ENCODE measurements at places on chromosomes 5 and 9.
A peak's percentile ranks its signal among the peaks of the same experiment; 100 is the strongest.

- DNase-seq: no peak
Observed at GRCh38 chr5:76209297-76209696, 126.1 kb downstream of the SV2C start.

GRCh38 chr9:123402981-123403509 is 47.0 kb downstream of the CRB2 start:
- no peak for DNase-seq

DNA sequence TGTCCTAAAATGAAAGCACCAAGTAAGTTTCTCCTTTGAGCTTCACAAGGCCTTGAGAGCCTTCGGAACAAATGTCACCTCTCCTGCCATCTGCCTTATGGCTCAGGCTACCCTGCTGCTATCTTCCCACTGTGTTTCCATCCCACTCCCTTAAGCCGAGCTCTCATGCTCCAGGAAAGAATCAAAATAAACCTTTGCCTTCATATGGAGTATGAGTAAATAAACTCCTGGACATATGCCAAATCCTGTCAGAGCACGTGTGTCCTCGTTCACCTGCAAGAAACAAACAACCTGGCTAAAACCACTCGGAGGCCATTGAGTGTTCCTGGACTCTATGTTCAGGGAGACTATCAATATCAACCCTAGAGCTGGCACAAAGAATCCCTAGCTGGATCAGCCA is 122.3 kb upstream of the CCDC112 start:
- no peak for DNase-seq

DNA sequence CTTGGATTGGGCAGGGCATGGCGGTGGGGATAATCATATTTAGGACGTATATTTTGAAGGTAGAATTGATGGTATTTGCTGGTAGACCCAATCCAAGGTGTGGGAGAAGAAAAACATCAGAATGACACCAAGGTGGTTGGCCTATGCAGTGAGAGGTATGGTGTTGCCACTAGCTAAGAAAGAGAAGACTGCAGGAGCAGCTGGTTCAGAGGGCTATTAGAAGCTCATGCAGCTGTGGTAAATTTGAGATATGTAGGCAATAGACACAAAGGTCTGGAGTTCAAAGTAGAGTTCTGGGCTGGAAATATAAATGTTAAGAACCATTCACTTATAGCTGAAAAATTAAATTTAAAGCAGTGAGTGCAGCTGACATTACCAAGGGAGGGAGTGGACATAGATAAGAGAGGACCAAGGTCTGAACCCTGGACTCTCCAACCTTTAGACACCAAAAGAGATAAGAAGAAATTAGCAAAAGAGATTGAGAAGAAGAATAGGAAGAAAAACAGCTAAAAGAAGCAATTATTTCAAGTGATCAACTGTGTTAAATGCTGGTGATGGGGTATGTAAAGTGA is 74.7 kb upstream of the FAM169A start:
- DNase-seq: no peak

DNA sequence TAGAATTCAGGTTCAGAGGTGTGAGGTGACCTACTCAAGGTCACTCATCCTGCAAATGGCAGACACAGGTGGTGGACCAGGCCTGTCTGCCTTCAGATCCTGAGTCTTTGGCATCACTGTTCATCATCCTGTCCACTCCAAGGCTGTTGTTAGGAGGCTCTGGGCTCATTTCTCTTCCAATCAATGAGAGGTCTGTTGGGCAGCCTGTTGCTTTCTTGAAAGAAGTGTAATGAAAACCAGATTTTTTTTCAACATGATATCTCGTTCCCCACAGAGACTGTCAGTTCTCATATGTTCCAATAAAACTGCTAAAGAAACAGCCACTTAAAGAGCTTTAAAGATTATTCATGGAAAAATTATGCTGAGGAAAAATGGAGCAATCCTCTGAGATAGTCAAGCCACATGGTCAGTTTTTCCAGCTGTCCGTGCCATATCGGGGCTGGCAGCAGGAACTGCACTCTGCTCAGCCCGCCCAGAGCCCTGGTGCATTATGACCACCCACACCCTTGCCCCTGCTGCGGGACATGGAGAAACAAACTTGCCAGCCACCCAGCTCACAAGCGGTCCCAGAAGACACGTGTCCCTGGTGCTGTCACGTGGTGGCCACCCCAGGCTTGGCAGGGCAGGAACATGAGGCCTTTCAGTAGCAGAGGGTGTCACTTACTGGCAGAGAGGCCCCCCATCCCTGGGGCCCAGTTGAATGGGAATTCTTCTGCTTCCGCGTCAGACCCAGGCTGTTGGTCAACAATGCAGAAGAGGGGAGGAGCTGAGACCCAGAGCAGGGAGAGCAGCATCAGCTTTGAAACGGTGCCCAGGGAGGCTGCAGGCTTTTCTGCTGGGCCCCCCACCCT is 63.7 kb upstream of the ANGPTL2 start:
- DNase-seq: peak; percentile 100

- no peak for DNase-seq
Observed at GRCh38 chr5:35393901-35394300, 163.6 kb upstream of the PRLR start.

DNA sequence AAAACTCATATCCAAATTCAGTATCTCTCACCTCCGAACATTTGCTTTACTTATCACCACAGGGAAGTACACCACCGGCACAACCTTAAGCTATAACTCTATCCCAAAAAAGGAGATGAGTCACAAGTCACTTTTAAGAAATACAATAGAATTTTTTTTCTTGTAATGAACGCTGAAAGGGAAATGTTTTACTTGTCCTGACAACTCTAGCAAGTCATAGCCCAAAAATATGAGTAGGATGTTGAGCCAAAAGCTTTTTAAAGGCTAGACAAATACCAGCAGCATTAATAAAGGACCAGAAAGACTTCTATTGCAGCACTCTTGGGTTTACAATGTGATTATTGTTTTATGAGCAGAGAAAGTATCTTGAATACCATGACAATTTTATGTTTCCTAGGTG is 147.3 kb upstream of the FST start:
- peak; percentile 66 for DNase-seq

- DNase-seq: no peak
Observed at GRCh38 chr5:151703227-151703626, 16.5 kb upstream of the SPARC start.

- no peak for DNase-seq
Observed at GRCh38 chr9:32454280-32454679, 69.8 kb downstream of the ACO1 start.

- DNase-seq: no peak
Observed at GRCh38 chr5:138569782-138570181, 5.4 kb downstream of the HSPA9 start.

DNA sequence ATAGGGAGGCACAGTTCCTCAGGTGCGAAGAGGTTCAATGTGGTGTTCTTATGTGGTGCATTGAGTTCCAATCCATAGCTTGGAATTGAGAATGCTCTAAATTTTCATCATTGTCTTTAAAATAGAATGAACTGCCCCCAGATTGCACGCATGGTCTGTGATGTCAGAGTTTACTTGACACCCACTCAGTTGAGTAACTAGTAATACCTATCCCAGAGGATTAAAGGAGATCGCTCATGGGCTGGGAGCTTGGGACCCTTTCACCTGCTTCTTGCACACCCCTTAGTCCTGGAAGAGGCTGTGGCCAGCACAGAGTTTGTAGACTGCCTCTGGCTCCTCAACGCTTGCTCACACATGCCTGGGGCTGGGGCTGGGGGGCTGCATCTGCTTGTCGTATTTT is 95.1 kb upstream of the OTULINL start:
- no peak for DNase-seq

- DNase-seq: no peak
Observed at GRCh38 chr9:84879631-84880030, 210.1 kb downstream of the NTRK2 start.

GRCh38 chr5:76615759-76616158 is 7.4 kb downstream of the F2RL2 start:
- no peak for DNase-seq

GRCh38 chr5:94944160-94944559 is 325.7 kb downstream of the SLF1 start:
- DNase-seq: no peak

GRCh38 chr9:105760053-105760452 is 65.7 kb downstream of the TMEM38B start:
- no peak for DNase-seq

GRCh38 chr5:83817591-83817990 is 96.9 kb upstream of the HAPLN1 start:
- DNase-seq: no peak

DNA sequence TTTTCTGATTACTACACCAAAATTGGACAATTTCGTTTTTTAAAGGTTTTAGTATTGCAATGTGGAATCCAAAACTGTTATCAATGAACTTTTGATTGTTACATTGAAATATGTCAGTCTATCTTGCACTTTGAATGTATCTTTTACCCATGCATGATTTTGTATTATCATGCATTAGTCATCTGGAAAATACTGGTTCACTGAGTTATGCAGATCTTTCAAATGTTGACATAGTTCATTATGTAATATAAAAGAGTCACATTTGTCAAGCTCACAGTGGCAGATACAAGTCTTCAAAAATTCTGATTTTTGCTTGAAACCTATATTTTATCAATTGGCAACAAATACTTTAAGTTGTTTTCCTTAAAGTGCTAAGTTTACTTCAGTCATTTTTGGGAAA is 85.2 kb downstream of the NR3C1 start:
- DNase-seq: no peak

GRCh38 chr5:61348447-61348846 is 16.4 kb downstream of the ZSWIM6 start:
- no peak for DNase-seq

DNA sequence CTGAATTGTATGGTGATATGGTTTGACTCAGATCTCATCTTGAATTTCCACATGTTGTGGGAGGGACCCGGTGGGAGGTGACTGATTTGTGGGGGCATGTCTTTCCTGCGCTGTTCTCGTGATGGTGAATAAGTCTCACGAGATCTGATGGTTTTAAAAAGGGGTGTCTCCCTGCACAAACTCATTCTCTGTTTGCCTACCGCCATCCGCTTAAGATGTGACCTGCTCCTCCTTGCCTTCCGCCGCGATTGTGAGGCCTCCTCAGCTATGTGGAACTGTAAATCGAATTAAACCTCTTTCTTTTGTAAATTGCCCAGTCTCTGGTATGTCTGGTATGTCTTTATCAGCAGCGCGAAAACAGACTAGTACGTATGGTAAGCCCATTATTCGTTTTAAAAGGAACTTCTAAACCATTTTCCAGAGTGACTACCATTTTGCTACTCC is 48.7 kb downstream of the SLC36A1 start:
- DNase-seq: no peak

GRCh38 chr5:89283728-89284493 is 400.9 kb upstream of the MEF2C start:
- no peak for DNase-seq

DNA sequence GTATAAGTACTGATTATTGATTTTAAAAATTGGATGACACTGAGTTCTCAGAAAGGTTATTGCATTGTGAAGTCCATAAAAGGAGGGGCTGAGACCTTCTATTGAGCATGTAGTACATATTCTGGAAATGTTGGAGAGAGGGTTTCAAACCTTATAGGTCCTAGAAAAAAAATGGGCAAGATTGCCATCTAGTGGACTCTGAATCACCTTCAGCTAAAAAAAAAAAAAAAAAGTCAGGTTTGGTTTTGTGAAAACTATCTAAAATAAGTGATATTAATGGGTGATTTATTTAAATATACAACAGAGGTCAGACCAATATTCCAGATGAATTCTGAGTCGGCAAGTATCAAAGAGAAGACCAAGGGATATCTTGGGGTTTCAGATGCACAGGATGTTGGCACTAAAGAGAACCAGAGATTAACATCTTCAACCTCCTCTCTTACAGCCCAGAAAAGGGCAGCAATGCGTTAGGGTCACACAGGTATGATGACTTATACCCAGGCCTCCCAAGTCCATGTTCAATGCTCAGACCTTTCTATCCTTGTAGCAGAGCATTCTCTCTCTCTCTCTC is 109.8 kb upstream of the NMUR2 start:
- no peak for DNase-seq

DNA sequence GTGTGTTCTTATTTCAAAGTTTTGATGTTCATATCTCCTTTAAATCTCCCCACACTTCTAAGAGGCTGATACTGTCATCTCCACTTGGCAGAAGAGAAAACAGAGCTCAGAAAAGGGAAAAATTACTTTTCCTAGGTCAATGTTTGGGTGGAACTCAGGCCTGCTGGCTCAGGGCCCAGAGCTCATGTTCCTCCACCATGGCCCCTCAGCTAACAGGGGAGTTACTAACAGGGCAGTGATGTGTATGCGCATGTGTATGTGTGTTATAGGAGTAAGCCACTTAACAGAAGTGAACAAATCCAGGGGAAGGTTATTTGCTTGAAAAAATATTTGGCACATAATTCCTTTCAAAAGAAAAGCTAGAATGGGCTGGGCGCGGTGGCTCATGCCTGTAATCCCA is 2.5 kb downstream of the C1QTNF2 start:
- no peak for DNase-seq

DNA sequence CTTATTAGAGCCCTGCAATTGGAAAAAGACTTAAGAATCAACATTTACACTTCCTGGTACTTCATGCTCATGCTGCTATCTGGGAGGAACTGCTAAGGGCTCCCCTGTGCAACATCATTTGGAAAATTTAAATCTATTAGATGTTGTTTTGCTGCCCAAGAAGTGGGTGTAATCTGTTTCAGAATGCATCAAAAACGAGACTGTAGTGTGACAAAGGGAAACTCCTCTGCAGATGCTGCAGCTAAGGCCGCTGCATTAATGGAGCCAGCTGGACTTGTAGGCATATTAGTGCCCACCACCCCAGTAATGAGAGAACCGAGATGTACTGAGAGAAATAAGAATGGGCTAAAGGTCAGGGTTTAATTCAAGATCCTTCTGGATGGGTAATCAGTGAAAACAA is 11.1 kb upstream of the PAIP1 start:
- no peak for DNase-seq

DNA sequence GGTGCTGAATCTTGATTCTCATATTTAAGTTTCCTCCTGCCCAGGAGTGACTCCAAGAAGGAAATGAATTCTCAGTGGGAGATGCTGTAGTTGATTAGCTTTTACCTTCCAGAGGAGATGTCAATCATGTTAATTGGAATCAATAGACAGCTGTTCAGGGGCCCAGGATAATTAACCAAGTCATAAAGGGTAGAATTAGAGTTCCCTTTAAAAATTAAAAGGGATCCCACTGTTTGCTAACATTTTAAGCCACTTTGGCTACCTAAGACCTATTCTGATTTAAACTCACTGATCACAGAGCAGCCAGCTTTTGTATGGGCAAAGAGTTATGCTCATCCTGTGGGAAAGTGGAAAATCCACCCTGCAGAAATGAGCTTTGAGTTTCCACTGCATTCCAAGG is 249.6 kb downstream of the SLIT3 start:
- no peak for DNase-seq

- DNase-seq: no peak
Observed at GRCh38 chr9:536597-537511, 304.6 kb upstream of the DMRT1 start.
